ENCODE measurements at places on chromosomes 5 and 9.

DNA sequence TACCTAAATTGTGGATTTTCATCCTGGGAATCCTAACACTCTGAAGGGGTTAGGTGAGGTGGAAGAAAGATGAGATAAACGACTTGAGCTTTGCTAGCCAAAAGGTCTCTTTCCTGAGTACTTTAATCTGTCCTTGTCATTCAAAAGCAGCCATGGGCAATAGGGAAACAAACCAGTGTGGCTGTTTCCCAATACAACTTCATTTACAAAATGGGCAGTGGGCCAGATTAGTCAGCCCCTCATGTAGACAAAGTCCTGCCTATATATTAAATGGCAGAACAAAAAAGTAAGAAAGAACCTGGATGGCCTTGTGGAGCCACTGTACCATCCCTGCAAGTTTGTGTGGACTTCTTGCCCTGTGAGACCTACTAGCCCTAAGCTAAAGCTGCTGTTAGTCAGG lies 51.0 kb upstream of the NFIL3 start:
- no peak for DNase-seq

- no peak for DNase-seq
Measured at GRCh38 chr5:108769352-108769751, 21.7 kb downstream of the FER start.

DNA sequence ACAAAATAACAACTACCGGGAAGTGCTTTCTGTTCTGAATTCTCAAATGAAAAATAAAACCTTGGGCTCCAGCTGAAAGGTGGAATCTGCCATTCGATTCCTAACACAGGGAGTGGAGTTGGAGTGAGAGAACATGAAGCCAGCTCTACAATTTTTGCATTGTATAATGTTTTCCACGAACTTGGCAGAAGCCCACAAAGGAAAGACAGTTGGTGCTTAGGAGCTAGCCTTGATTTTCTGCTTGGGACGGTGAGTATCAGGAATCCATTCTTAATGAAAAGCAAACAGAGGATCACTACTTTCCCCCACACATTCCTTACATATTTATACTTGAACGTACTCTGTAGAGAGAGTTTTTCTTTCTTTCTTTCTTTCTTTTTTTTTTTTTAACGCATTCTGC lies 74.2 kb upstream of the FBXL7 start:
- DNase-seq: no peak

DNA sequence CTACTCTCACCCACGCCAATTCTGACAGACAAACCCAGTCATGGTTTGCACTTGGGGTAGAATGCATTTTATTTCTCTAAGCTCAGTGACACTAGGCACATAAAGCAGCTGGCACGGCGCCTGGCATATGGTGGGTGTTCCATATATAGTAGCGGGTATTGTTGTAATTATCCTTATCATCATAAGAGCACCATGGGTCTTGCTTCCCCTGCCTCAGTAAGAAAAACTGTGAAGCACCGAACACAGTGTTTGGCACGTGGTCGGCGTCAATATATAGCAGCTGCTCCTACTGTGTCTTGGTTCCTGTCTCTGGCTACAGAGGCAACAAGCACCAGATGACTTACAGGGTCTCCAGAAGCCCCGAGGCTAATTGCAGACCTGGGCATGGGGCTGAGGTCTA lies 194.1 kb upstream of the PANK3 start:
- no peak for DNase-seq

- no peak for DNase-seq
Measured at GRCh38 chr9:124291801-124292396, 34.1 kb downstream of the NEK6 start.

- DNase-seq: no peak
Measured at GRCh38 chr5:1544294-1544961, 20.7 kb upstream of the LPCAT1 start.

GRCh38 chr9:95572381-95573151 lies 55.8 kb upstream of the PTCH1 start:
- DNase-seq: no peak

GRCh38 chr5:133434336-133434735 lies 178.0 kb downstream of the FSTL4 start:
- DNase-seq: no peak

GRCh38 chr9:17928228-17928627 lies 349.4 kb downstream of the SH3GL2 start:
- no peak for DNase-seq

- no peak for DNase-seq
Measured at GRCh38 chr9:130177898-130178805, 5.9 kb downstream of the NCS1 start.

DNA sequence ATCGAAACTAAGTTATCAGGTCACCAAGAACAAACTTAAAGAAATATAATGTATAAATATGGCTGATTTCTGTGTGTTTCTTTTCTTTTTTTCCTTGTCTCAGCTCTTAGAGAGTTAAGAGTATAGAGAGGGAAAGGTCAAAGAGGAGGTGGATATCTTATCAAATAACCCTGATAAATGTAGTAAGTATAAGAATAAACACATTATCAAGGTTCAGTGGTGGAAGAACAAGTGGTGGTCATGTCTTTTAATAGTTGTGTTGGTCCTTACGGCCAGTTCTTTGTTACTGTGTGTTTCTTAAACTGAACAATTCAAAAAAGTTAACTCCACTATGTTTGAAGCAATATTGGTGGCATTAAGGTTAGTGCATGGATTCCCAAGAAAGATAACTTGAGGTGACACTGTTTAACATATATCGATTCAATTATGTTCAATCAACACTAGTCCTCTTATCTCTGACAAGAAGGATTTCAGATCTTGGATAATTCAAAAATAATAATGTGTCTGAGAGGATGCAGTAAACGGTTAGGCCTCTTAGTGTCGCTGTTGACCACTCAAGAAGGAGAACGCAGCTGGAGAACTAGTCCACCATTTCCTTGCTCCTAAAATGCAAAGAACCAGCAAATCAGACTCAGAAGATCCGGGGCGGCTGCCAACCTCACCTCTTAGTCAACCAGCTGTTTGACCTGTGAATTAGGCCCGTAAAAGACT lies at the start of gene PCDHGA3:
PCDHGA3 (plus strand) TSS at position 588 of the 711 bp plus-strand sequence. CDS start 205 bp downstream, outside the sequence.
- DNase-seq: no peak

DNA sequence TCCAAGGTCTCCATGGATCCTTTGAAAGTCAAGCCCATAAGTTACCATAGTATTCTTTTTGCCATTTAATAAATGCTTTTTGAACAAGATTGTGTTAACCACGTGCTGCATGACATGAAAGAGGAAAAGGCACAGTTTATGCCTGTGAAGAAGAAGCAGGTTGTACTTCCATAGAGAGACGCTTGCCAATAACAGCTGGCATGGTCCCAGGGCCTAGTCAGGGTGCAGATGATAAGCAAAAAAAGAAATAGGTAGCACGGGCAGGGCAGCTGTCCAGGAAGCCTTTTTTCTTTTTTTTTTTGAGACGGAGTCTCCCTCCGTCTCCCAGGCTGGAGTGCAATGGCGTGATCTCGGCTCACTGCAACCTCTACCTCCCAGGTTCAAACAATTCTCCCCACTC lies 71.8 kb upstream of the CLINT1 start:
- DNase-seq: no peak

- DNase-seq: no peak
Measured at GRCh38 chr5:158691631-158692255, 408.0 kb downstream of the EBF1 start.

DNA sequence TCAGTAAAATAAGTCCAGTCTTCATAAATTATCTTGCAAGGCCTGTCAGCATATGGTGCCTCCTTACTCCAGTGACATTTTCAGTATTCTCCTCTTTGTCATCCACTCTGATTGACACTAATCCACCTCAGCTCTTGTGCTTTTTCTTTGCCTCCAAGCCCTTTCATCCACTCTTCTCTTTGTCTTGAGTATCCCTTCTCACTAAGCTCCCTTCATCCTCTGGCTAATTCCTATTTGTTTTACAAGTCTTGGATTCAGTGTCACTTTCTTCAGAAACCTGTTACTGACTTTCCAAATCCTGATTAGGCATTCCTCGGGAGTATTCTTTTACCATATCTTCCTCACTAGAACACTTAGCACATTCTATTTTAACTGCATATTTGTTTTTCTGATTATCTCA lies 100.6 kb upstream of the VCAN start:
- DNase-seq: no peak

GRCh38 chr5:72093217-72093616 lies 14.1 kb upstream of the MAP1B start:
- DNase-seq: no peak

DNA sequence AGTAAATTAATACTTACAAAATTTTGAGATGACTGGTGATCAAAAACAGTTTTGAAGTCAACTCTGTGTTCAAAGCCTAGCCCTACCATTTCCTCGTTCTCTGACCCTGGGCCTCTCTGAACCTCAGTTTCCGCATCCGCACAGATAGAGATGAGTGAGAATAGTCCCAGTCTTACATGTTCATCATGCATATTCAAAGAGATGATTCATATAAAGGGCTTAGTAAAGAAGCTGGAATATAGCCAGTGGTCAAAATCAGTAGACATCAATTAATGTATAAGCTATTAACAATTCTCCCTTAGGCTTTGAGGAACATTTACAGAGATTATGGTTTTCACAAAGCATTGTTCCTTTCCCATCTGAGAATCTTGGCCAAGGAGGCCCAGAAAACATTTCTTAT lies 250.6 kb downstream of the SPOCK1 start:
- DNase-seq: no peak

DNA sequence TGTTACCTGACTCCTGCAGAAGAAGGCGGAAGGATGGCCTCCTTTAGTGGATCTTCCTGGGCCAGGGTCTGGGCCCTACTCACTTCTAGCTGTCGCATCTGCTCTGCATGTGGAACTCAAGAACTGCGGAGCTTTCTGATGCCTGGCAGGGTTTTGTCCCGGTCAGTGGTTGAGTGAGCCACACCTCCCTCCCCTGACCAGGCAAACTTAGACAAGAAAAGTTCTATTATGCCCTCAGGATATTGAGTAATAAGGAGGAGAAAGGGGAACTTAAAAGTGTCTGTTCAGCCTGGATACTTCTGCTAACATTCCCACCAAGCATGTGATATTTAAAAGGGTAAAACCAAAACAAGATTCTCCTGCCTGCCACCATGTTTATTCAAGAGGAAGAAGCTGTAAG lies at the start of gene FYB1:
FYB1 (minus strand) TSS at position 127 of the 400 bp plus-strand sequence. CDS start 16,603 bp downstream, outside the sequence.
- no peak for DNase-seq

DNA sequence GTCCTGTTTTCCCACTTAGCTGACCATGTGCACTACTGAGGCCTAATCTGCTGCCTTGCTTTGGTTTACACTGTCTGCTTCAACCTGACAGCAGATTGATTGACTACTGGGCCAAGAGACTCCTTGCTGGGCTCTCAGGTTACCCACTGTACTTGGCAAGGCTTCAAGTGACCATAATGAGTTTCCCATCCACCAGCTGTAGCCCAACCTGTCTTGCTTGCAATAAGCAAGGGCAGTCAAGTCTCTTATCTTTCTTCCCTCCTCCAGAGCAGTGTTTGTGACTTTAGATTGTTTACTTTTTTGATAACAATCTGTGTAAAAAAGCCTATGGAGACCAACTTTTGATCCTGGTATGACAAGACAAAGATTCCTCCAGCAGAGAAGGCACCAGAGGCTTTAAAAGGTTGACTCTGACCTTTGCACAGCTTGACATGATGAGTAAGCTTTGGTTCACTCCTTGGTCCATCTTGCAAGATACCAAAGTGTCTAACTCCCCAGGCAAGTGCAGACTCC lies 912.3 kb upstream of the SEMA6A start:
- peak; percentile 71 for DNase-seq

DNA sequence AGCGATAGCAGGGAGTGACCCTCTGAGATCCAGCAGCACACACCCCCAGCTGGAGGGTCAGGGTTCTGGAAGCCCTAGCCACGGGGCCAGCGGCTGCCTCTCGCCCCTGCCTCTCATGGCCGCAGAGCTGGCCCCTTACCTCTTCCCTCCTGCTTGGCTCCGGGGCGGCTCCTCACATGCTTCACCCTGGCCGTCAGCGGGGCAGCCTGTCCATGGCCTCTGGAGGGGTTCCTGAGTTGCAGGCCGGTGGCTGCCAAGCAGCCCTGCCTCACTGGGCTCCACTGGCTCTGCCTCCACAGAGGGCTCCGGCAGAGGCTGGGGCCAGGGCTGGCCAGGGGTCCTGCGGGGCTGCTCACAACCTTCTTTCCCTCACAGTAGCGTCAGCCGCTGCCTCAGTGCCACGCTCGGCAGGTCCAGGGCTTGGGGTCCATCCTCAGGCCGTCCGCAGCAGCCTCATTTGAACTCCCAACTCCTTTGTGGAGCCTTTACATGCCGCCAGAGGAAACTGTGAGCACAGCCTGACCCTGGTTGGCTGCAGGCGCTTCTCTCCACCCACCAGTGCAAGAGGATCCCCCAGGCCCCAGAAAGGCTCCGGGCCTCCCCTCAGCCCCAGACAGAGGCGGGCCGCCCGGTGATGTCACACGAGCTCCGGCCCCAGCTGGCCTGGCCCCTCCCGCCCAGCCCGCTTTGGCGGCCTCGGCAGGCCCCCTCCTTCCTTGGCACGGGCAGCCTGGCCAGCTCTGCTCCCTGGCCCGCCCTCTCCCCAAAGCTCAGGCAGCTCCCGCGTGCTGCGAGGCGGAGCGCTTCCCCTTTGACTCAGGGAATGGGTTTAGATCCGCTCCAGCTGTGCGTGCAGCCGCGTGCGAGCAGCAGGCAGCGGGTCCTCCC lies at the start of gene ANGPTL2:
ANGPTL2 (minus strand) TSS at position 460 of the 888 bp plus-strand sequence. CDS start 13,904 bp downstream, outside the sequence.
- no peak for DNase-seq

DNA sequence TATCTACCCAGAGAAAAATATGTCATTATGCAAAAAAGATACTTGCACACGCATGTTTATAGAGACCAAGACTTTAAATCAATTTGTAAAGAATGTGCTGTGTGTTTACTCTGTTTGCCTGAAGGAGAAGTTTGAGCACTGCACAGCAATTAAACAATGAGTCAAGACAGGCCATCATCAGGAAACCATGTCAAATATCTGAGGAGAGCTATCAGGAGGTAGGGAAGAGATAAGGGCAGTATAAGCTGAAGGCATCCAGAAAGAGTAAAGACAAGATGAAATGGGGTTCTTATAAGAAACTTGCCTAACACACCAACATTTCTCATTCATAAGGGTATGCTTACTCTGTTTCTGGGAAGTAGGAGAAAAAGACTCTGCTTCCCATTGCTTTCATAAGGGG lies 405.8 kb upstream of the PTGER4 start:
- DNase-seq: no peak

DNA sequence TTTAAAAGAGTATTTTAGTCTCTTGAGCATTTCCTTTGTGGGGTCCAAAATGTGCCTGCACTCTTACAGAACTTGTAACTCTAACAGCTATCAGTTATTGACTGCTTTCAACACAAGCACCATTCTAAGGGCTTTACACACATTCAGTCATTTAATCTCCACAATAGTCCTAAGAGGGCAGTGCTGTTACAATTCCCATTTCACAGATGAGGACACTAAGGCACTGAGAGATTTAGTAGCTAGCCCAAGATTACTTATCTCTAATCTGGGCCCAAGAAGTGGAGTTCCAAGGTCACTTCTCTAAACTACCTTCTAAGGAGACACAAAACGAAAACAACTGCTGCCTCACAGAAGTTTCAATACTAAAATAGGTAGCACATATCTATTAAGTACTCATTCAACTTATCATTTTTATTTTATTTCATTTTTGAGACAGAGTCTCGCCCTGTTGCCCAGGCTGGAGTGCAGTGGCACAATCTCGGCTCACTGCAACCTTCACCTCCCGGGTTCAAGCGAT lies 275.2 kb downstream of the CWC27 start:
- DNase-seq: no peak

- no peak for DNase-seq
Measured at GRCh38 chr9:106528158-106528557, 334.8 kb upstream of the ZNF462 start.

GRCh38 chr9:97556721-97557605 lies 55.5 kb downstream of the TMOD1 start:
- no peak for DNase-seq
